ENCODE measurements at places on chromosomes 3 and 15. TPM values are rescaled to one million over a fixed set of nuclear protein-coding genes. Genes with fewer than 3 reads are reported as not detected.

GRCh38 chr3:188192034-188192433 is 38.1 kb downstream of the LPP start:
- H3K4me3 ChIP-seq: no peak overlapping the region
- peaks cover 6% of the 10 kb centered on the region for H3K4me1 ChIP-seq
- no peak for DNase-seq
- H3K27me3 ChIP-seq: no peaks in the 10 kb centered on the region
- no peak overlapping the region for H3K27ac ChIP-seq
- H3K36me3 ChIP-seq: no peaks in the 10 kb centered on the region

GRCh38 chr3:52143616-52144015 is 10.6 kb downstream of the POC1A start:
- no peaks in the 10 kb centered on the region for H3K4me1 ChIP-seq
- DNase-seq: no peak
- H3K27me3 ChIP-seq: no peaks in the 10 kb centered on the region
- no peak overlapping the region for H3K4me3 ChIP-seq

- no peaks in the 10 kb centered on the region for H3K27me3 ChIP-seq
- H3K4me3 ChIP-seq: no peak overlapping the region
- no peak for DNase-seq
- no peaks in the 10 kb centered on the region for H3K36me3 ChIP-seq
- no peak overlapping the region for H3K27ac ChIP-seq
Observed at GRCh38 chr3:179872842-179873241, 163.9 kb downstream of the PEX5L start.

- H3K36me3 ChIP-seq: no peaks in the 10 kb centered on the region
- no peaks in the 10 kb centered on the region for H3K4me1 ChIP-seq
- DNase-seq: no peak
- no peak overlapping the region for H3K27ac ChIP-seq
Observed at GRCh38 chr15:99054025-99054387, 46.4 kb upstream of the PGPEP1L start.

- H3K36me3 ChIP-seq: no peaks in the 10 kb centered on the region
- no peaks in the 10 kb centered on the region for H3K4me1 ChIP-seq
Observed at GRCh38 chr3:104696470-104696869, 670.2 kb upstream of the ALCAM start.

- H3K4me3 ChIP-seq: no peak overlapping the region
- H3K27ac ChIP-seq: no peak overlapping the region
- H3K27me3 ChIP-seq: no peaks in the 10 kb centered on the region
- no peaks in the 10 kb centered on the region for H3K4me1 ChIP-seq
Observed at GRCh38 chr15:85350395-85350794, 30.0 kb upstream of the AKAP13 start.

DNA sequence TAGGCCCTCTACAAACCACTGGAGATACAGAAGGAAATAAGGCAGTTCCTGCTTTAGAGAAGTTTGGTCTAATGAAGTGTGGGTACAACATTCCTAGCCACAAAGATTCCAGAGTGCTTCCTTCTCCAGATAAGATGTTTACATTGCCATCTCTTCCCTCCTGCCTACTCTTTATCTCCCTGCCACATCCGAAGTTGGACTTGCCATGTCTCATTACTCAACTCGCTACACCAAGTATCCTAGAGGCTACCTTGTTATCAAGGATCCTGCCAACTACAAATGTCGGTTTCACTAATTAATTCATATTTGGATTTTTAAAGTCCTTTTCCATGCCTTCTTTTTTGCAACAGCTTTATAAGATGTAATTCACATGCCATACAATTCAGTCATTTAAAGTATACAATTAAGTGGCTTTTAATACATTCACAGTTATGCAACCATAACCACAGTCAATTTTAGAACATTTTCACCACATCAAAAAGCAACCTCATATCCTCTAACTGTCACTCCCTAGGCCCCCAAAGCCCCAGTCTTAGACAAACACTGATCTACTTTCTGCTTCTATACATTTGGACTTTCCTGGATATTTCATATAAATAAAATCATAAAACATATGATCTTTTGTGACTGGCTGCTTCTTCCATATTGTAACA is 53.7 kb upstream of the CSTA start:
- H3K27me3 ChIP-seq: no peaks in the 10 kb centered on the region
- no peaks in the 10 kb centered on the region for H3K4me1 ChIP-seq
- no peak for DNase-seq
- no peaks in the 10 kb centered on the region for H3K36me3 ChIP-seq
- H3K4me3 ChIP-seq: no peak overlapping the region
- no peak overlapping the region for H3K27ac ChIP-seq

GRCh38 chr3:114435386-114436115 is 141.7 kb downstream of the TIGIT start:
- no peak overlapping the region for H3K27ac ChIP-seq
- no peak overlapping the region for H3K4me3 ChIP-seq
- no peaks in the 10 kb centered on the region for H3K27me3 ChIP-seq
- DNase-seq: no peak
- peaks cover under 1% of the 10 kb centered on the region for H3K4me1 ChIP-seq

DNA sequence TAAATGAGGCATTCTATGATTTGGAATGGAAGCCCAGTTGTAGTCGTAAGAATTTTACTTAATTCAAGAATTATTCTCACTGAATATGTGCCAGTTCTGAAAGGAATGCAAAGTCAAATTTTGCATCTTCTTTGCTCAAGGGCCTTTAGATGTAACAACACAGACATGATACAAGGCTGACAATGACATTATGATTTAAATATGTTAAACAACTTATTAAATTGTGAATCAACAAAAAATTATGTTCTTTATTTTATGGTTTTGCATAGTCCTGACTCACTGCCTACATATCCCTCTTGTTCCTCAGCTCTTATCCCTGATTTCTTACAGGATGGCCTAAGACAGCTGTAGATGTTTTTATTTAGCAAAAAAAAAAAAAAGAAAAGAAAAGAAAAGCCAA is 170.9 kb upstream of the NR2E3 start:
- no peak overlapping the region for H3K4me3 ChIP-seq
- H3K27me3 ChIP-seq: no peaks in the 10 kb centered on the region
- DNase-seq: no peak
- H3K4me1 ChIP-seq: no peaks in the 10 kb centered on the region

DNA sequence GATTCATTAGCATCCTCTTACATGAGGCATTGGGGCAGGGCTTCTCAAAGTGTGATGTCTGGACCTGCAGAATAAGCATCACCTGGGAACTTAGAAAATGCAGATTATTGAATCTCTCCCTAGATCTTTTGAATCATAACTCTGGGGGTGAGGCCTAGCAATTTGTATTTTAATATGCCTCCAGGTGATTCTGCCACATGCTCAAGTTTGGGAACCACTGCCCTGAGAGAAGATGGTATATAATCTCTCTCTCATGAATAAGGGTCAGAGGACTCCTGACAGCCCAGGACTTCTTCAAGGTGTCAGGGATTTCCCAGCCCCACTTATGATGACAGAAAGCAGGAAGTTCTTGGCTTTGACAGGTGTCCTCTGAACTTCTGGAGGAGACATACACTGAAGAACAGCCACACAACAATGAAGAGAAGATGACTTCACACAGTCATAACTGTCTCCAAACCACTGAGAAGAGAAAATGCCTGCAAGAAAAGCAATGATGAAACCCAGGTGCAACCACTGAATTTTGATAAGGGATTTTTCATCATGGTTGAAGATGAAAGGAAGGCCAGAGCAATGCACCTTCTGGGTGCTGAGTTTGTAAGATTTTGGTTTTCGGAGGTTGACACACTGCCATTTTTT is 211.9 kb upstream of the MRPL3 start:
- H3K4me1 ChIP-seq: no peaks in the 10 kb centered on the region
- no peaks in the 10 kb centered on the region for H3K36me3 ChIP-seq
- H3K27me3 ChIP-seq: no peaks in the 10 kb centered on the region
- no peak overlapping the region for H3K4me3 ChIP-seq

Gene NME9
- 1.3 TPM for total RNA-seq

Gene ITIH3
- 1.8 TPM for total RNA-seq

Gene LRRC31
- total RNA-seq: not detected

Gene VPS18
- total RNA-seq: 21.1 TPM

Gene SYNM
- 6.9 TPM for total RNA-seq

Gene ITGA11
- 15.6 TPM for total RNA-seq

Gene RAF1
- 104 TPM for total RNA-seq
